IMR-90 (cell line): ENCODE measurements at places on chromosomes 5 and 9.

DNA sequence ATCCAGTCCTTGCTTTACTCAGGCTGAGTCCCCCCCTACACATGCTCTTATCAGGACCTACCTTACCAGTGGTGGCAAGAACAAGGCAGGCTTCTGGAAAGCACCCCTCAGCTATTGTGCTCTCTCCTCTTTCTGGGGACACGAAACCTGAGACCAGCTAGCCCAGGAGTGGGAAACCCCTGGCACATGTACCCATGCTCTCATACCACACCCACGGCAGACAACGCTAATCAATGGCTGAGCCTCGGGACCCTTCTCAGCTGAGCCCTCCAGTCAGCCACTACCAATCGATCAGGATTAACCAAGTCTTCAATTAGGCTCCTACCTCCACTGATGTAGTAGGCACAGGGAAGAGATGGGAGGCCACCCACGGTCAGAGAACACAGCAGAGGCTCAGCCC lies 65.1 kb downstream of the VAV2 start:
- DNase-seq: peak; percentile 30

DNA sequence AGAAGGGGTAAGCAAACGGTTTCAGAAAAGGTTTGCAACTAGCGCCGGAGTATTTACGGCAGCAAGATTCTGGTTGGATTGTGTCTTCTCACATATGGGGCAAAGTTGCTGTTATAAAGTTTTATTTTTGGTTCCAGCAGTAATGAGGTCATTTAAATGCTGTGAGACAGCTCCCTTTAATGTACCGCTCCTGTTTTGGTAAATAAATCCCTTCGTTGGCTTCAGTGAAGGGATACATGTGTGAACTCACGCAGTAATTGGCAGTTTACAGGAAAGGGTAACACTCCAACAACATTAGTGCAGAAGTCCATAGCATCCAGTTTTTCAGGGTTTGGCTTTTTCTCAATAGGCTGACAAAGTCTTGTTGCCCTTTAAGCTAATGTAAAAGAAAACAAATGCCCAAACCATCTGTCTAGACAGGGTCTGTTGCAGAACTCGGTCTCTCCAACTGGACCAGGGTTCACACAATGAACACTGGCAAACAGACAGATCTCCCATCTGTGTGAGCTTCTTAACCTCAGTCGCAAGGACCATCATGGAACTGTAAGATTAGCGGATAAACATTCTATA lies 184.0 kb downstream of the GOLPH3 start:
- DNase-seq: no peak

DNA sequence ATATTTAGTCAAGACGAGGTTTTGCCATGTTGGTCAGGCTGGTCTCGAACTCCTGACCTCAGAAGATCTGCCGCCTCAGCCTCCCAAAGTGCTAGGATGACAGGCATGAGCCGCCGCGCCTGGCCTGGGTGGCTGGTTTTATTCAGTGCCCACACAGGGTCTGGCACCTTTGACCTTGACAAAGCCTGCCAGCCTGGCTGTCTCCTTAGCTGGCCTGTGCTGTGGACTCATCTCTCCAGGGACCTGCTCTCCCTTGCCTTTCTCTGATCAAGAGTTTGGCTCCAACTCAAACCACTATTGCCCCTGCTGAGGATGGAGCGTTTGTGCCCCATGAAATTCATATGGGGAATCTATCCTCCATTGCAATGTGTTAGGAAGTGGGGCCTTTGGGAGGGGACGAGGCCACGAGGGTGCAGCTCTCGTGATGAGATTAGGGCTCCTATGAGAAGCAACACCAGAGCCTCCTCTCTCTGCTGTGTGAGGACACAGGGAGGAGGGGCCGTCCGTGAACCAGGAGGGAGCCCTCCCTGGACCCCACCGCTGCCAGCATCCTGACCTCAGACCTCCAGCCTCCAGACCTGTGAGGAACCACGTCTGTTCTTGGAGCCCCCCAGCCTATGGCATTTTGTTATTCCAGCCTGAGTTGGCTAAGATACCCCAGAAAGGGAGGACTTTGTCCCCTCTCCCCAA lies 45.0 kb downstream of the MRPL36 start:
- no peak for DNase-seq

DNA sequence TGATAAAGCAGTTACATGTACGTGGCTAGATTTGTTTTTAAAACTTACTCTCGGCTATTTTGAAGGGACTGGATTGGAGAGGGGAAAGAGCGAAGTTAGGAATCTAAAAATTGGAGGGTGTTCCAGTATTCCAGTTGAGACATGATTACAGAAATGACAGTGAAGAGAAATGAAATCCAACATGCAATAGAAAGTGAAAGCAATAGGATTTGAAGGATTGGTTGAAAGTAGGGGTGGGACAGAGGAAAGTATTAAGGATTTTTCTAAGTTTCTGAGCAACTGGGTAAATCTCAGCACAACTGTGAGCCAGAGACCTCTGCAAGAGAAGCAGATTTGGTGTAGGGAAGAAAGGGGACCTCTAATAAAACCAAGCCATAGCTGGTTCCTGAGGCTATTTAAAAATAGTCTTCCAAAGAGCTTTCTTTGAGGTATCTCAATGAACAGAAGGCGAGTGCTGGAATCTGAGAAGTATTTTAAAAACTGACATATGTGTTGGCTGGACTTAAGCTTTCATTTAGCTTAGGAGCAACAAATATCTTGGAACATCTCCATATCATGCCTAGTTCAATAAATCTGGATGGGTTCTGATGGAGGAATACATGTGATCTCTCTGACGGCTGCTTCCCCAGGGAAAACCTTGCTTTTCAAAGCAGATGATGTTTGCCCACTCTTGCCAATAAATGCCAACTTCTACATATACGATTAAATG lies 110.4 kb upstream of the IFNK start:
- DNase-seq: no peak

GRCh38 chr9:137421838-137422603 lies 941 bp downstream of the EXD3 start:
- DNase-seq: no peak

DNA sequence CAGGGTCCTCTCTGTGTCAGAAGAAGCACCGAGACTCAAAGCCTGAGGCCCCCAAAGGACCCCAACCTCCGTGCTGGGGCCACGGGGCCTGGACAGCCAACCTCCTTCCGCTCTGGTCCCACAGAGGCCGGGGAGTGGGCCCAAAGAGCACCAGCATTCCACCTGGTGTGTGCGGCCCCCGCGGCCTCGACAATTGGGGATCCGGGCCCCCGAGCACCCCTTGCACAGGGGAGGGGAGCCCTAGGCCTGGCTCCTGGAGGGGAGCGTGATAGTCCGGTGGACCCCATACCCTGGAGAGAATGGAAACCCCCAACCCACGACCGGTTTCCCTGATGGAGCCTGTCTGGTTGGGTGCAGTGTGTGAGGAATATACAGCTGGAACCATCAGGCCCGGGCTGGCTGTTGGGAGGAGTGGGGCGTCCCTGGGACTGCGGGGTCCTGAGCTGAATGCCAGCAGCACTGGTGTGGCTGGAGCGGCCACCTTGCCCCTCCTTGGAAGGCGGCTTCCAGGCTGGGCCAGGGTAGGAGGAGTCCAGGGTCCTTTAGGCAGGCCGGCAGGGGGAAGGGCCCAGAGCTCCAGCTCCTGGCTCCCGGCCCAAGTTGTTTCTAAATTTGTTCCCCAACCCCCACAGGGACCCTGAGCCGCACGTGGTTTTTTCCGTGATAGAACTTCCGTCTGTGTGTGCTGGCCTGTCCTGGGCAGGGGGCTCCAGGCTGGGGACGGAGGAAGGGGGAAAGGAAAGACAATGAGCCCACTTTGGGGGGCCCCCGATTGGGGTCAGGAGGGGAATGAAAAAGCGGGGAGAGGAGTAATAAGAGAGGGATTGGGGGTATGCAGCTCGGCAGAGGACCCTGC lies 825 bp upstream of the TOR4A start:
- DNase-seq: peak; percentile 38

DNA sequence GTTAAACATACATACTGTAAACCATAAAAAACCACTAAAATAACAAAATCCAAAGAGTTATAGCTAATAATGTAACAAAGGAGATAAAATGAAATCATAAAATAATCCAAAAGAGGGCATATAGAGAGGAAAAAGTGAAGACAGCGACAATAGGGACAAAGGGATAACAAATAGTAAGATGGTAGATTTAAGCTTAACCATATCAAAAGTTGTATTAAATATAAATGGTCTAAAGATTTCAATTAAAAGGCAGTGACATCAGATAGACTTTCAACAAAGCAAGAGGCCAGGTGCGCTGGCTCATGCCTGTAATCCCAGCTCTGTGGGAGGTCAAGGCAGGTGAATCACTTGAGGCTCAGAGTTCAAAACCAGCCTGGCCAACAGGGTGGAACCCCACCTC lies 54.7 kb upstream of the SREK1 start:
- no peak for DNase-seq
